ENCODE measurements at places on chromosomes 3 and 15.
A peak's percentile ranks its signal among the peaks of the same experiment; 100 is the strongest.

- DNase-seq = no peak
Measured at GRCh38 chr3:108486941-108487340, 23.5 kb downstream of the MYH15 start.

GRCh38 chr3:171142985-171143384, 116.5 kb upstream of the SLC2A2 start:
- DNase-seq = no peak

- no peak for DNase-seq
Measured at GRCh38 chr15:99537344-99537743, 28.4 kb upstream of the MEF2A start.

DNA sequence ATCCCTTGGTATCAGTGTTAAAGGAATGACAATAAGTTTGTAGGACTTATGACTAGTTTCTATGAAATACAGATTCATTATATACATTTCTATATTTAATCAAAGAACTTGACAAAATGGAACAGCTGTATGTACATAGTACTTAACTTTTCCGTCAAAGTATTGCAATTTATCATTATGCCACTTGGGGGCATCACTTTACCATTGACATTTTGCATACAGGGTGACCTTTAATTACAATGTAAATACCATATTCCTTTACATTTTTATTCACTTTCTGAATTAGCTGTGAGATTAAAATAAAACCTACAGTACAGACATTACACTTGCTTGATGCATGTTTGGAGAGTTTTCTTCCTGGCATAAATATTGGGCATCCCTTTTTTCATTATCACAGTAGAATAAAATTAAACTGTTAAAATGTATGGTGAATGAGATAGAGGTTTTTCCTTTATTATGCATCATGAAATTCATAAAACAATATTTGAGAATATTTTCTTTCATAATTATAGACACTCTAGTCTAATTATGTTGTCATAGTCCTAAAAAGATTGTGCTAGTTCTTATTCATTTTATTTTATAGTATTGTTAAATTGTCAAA, 6.9 kb downstream of the NEK11 start:
- DNase-seq = peak; percentile 37

DNA sequence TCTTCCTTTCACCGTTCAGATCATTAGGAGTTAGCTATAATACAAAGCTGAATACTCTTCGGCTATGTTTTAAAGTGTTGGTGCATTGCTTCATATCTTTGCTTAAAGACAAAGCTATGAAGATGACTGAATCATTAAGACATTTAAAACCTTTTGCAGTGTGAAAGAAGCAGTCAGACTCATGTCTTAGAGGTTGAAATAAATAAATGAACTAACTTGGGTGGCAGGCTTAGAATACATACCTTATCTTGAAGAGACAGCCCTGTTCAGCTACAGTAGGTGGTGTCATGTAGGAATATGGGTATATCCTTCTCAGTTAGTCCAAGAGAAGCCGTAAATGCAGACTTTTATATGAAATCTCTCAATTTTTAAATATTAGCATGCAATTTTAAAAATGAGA, 63.4 kb downstream of the OPA1 start:
- no peak for DNase-seq

GRCh38 chr3:126210606-126211005, 30.2 kb upstream of the ALDH1L1 start:
- DNase-seq = no peak

- no peak for DNase-seq
Measured at GRCh38 chr3:14487086-14487485, 53.1 kb downstream of the GRIP2 start.

- no peak for DNase-seq
Measured at GRCh38 chr15:101003706-101004105, 84.5 kb downstream of the LRRK1 start.

- no peak for DNase-seq
Measured at GRCh38 chr15:65310431-65311137, 6.1 kb downstream of the RNU5B-1 start.

DNA sequence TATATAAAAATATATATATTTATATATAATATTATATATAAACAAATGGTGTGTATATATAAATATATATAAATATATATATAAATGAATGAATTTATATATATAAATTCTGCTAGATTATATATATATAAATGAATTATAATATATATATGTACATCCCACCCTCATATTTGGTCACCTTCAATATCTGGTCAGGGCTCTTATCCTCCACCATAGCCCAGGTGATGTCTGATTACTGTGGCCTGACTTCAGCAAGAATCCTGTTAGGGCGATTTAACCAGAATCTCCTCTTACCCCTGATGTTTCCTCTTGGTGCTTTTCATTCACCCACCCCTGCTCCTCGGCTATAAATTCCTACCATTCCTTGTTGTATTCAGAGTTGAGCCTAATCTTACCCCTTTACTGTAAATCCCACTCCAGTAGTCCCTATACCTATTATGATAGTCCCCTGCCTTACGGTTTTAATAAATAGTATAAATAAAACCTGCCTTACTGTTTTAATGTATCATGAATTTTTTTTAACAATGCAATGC, 439.6 kb downstream of the PLOD2 start:
- DNase-seq = no peak

DNA sequence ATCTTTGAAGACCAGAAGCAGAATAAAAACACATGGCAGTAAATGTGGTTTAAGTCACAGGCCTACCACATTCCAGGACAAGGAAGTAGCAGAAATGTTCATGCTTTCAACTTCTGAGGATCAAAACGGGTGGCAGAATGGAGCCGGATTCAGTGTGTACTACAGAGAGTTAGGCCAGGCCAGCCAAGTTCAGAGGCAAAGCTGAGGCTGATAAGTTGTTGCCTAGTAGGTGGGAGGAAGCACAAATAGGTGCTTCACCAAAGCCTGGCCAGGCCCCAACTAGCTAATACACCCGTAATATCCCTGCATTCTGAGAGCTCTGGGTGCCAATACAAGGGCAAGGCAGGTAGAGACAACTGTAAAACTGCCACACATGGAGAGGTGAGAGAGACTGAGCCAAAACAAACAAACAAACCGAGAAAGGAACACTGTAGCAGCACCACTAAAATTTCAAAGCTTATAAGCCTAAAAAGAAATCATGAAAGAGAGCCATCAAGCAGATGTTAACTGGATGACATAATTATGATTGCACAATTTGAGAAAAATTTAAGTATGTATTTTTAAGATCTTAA, 156.4 kb upstream of the CBLB start:
- no peak for DNase-seq

DNA sequence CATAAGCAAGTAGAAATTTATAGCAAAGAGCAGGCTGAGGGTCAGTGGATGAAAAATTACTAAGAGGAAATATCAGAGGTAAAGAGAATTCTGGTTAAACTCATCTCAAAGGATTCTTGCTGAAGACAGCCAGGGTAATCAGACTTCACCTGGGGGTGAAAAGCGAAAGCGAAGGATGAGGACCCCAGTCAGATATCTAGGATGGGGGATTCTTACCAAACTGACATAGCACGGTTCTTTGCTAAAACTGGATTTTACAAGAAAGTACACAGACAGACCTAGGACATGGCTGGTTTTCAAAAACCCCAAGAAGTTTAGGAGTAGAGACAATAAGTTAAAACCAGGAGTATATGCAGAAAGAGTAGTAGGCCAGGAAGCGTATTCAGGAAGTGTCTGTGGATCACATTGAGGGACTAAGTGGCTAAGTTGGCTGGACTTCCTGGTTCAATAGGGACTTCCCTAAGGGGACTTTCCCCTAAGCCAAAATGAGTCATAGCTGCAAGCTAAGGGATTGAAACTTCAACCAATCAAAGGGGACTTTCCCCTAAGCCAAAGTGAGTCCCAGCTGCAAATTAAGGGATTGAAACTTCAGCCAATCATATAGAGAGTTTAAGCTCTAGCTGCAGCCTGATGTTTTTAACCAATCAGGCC, 2.4 kb upstream of the CFAP91 start:
- DNase-seq = peak; percentile 19

- DNase-seq = no peak
Measured at GRCh38 chr3:10977892-10978510, 14.5 kb upstream of the SLC6A1 start.

GRCh38 chr15:72487070-72487797, 13.1 kb downstream of the ARIH1 start:
- no peak for DNase-seq

DNA sequence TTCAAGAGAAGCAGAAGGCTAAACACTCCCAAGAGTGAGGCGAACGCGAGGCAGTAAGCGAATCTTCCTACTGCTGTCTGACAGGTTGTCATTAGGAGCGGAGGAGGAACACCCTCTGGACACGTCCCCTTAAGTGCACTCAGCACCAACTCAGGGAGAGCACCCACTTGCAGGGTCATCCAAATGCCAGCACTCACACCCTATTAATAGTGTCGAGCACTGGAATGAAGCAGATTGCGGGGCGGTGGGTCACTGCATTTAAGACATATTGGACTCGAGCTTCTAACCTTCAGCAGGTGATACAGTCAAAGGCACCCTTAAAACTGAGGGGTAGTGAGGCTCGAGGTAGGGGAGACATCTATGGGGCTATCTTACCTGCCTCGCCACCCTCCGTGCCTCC, 28.7 kb downstream of the SH3BP5 start:
- no peak for DNase-seq

DNA sequence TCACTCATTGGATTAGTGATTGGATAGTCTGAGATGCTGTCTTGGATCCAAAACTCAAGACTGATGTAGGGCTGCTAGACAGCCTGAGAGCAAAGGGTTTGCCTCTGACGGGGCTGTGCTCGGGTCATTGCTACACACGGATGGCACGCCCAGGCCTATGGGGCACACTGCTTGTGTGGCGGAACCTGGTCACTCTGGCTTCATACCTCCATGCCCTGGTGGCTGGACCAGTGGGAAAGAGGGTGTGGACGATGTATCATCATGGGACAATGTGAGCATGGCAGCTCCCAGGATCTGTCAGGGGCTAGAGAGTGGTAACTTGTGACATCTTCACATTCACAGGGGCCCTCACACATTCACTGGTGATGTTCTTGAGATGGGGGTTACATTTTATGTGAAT, 18.1 kb upstream of the CCDC174 start:
- no peak for DNase-seq

GRCh38 chr3:123679712-123680386, 95.0 kb upstream of the HACD2 start:
- no peak for DNase-seq

- no peak for DNase-seq
Measured at GRCh38 chr15:96703091-96703490, 372.6 kb downstream of the NR2F2 start.

- no peak for DNase-seq
Measured at GRCh38 chr15:60120100-60120499, 116.0 kb downstream of the FOXB1 start.

- no peak for DNase-seq
Measured at GRCh38 chr3:183515968-183516851, 39.3 kb downstream of the KLHL6 start.

DNA sequence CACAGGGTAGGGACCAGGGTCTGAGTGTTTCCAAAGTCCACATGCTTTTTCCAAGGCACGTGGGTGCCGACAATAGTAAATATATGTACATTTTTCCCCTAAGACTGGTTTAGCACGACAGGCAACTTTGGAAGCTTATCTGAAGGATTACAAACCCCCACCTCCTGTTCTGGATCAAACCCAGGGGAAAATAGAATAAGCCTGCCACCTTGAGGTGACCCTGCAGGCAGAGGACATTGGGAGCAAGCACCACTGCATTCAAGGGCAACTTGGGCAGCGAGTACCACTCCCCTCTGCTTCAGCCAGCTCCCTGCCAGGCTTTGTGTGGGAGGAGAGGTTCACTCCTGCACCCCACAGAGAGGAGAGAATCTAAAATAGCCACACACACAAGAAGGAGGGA, 44.8 kb downstream of the KBTBD12 start:
- DNase-seq = no peak

DNA sequence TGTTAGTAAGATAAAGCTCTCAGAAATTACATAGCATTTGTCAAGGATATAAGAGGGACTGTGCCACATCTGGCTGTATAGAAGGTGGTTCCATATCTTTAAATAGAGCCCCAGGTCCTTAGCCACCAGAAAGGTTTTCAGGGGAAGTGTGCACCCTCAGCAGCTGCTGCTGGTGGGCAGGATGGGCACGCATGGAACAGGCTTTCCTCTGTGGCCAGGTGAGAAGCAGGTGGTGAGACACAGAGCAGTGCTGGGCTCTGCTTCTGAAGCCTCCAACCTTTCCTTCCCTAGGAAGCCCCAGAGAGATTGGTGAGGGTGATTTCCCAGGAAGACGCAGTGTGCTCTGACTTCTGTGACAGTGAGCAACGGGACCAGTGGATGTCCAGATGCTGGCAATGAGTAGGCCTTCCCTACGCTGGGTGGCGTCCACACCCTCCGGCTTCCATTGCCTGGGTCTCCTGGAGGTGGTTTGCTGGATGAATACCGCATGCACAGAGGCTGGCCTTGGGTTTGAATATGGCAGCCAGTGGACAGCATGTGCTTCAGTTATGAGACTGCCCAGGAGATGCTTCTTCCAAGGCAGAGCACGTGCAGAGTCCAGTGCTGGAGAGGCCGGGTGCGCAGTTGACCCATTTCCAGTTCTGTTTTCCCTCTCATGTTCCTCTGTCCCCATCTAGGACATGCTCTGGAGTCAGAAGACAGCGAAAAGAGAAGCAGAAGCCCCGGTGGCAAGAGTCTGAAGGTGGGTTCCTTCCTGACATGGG, 52.7 kb upstream of the POLG start:
- no peak for DNase-seq
